ENCODE measurements at places on chromosomes 16 and 17.

DNA sequence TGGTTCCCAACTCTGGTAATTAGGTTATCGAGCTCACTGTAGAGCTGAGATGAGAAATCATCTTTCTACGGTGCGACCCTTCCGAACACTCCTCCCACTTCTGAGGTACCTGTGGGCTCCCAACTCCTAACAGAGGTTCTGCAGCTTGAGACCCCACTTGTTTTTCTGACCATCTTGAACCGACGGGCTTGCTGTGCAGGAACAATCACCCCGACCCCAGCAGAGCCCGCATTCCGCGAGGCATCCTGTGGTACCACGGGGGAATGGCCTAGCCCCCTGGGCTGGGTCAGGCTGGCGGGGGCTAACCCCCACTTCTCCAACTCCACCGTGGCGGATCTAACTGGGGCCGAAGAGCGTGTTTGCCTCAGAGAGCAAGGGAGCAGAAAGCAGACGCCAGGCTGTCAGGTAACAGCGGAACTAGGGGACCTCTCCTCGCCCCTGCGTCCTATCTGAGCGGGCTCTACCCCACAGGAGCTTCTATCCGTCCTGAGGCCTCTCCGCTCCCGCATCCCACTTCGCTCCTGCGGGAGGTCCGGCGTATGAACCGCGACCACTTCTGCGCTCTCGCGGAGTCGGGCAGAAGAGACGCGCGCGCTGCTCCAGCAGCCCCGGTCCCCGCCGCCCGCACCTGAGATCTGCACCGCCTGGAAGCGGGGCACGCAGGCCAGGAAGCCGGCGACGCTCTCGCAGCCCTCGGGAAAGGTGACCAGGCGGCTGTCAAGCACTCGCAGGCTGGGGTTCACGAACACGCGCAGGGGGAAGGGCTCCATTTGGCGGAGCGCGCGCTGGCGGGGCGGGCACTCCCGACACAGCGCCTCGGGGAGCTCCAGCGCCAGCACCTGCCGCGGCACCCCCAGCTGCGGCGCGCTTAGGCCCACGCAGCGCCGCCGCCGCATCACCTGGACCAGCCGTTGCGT lies 761 bp downstream of the PDF start:
- no peak for DNase-seq

- no peak for DNase-seq
These were observed 48.4 kb downstream of the SEC14L1 start for GRCh38 chr17:77189148-77189547.

- DNase-seq: no peak
These were observed 3.5 kb downstream of the G6PC1 start for GRCh38 chr17:42904110-42904469.

- no peak for DNase-seq
These were observed 146.9 kb downstream of the SNX29 start for GRCh38 chr16:12123462-12123861.

GRCh38 chr17:20926532-20926931 lies 116.3 kb downstream of the USP22 start:
- DNase-seq: no peak

DNA sequence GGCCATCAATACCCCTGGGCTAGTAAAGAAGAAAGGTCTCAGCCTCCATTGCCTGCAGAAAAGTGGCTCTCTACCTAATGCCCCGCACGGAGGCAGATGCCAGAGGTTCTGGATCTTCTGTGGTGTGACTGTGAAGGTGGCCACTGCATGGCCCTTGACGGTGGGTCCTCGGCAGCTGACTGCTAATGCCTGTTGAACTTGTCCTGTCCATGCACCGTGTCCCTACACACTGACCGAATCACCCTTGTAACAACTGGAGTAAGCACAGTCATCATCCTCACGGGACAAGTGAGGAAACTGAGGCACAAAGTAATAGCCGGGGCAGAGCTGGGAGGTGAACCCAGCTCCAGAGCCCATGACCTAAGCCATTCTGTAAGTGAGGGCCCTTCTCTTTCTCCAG lies 48.8 kb downstream of the MYH11 start:
- DNase-seq: no peak

GRCh38 chr17:47315451-47316266 lies 8.1 kb upstream of the EFCAB13 start:
- peak; percentile 73 for DNase-seq

DNA sequence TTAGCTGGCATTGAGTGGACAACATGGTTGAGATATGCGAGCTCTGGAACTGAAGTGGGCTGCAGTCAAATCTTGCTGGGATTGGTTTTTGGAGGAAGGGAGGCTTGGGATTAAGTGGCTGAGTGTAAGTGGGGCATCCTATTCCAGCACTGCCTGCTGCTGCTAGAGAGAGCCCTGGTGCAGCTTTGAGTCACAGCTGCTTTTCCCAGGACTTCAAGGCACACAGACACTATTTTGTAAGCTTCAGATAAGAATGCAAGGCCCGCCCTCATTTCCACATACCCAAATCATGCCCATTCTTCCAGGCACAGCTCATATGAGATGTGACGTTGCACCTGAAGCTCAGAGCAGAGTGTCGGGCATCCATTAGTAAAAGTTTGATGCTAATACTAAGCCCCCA lies 10.2 kb upstream of the MAF start:
- DNase-seq: no peak

DNA sequence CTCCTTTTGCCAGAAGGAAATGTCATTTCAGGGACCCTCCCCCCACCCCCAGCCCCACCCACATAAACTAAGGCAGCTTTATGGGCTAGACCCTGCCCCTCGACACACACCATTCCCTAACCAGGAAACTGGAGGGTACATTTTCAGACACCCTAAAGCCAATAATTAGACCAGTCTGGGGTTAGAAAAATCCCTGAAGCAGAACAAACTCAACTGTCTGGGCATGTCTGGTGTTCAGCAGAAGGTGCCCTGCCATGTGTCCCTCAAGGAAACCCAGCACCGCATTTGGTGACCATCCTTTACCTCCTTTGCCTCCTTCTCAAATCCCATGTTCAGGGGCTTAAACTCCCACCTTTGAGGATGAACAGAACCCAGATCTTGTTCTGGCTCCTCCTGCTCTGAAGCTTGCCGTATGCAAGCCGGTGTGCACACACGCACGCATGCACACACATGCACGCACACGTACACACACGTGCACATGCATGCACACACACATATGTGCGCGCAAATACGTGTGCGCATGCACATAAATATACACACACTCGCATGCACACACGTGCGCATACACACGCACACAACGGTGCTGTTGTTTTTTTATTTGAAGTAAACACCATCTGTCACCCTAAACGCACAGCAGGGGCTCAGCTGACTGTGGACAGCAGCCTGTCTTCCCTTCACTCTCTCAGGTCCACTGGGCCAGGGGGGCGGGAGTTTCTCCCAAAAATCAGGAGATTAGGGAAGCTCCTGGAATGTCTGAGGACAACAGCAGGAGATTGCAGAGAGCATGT lies 156.8 kb upstream of the TNRC6C start:
- DNase-seq: no peak

DNA sequence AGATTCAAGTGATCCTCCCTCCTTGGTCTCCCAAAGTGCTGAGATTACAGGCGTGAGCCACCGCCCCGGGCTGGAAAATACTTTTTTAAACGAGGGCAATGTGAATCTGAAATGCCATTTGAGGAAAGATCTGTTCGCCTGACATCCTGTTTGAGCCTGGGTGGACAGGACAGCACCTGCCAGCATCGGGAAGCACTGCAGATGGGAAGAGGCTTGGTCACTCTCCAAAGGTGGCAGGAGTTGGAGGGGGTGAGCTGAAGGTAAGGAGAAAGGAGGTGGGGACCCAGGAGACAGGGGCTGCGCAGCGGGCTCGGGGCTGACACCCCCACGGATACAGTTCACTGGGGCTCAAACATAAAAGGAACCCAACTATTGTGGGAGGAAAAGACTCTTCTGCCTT lies 3.9 kb upstream of the BIRC5 start:
- DNase-seq: no peak

DNA sequence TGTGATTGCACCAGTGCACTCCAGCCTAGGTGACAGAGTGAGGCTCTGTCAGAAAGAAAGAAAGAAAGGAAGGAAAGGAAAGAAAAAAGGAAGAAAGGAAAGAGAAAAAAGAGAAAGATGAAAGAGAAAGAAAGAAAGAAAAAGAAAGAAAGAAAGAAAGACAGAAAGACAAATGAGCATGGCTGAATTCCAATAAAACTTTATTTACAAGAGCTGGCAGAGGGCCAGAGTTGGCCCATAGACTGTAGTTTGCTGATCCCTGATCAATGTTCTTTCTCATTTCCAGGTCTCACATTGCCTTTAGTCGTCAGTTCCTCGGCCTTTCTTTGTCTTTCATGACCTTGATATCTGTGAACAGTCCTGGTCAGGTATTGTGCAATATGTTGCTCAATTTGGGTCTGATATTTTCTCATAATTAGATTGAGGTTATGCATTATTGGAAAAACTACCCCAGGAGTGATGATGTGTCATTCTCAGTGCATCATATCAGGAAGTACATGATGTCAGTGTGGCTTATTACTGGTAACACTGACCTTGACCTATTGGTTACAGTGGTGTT lies 68.5 kb upstream of the MED9 start:
- no peak for DNase-seq

GRCh38 chr17:76474894-76475293 lies 7.5 kb downstream of the AANAT start:
- no peak for DNase-seq

- no peak for DNase-seq
These were observed 2.7 kb upstream of the DHRS7B start for GRCh38 chr17:21124086-21124485.

GRCh38 chr17:31677681-31678080 lies 181.4 kb downstream of the COPRS start:
- DNase-seq: no peak

GRCh38 chr17:78939615-78940014 lies 14.4 kb upstream of the TIMP2 start:
- no peak for DNase-seq

GRCh38 chr16:79339863-79340262 lies 260.7 kb downstream of the MAF start:
- no peak for DNase-seq

DNA sequence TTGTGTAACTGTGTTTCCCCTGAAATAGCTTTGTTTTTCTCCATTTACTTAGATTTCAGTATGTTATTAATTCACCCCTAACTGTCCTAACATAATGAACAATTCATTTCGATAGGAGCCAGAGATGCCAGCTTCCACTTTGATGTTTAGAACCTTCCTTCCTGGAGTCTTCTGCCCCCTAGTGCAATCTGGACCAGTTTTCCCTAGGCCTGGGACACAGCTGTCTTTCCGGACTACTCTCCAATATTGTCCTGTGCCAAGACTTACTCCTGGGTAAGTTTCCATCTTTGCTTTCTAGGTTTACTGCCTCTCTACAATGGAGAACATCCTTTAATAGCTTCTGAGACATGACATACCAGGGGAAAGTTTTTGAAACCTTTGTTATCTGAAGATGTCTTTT lies 12.8 kb downstream of the RECQL5 start:
- DNase-seq: no peak

DNA sequence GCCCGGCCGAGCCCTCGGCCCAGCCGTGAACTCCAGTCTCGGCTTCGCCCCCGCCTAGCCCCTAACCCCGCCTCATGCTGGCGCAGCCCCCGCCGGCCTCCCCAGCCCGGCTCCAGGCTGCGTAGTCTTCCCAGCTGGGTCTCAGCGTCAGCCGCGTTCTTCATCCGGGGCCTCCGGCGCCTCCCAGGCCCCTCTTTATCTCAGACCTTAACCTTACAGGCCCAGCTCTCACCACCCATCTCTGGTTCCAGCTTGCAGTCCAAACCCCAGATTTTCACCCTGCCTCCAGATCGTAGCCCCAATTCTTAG lies at the start of gene PROCA1:
TSS of gene PROCA1 (minus strand) at position 166 of the 309 bp plus-strand sequence. CDS start 228 bp downstream, outside the sequence.
- DNase-seq: no peak

- DNase-seq: peak; percentile 79
These were observed 55.3 kb downstream of the SKAP1 start for GRCh38 chr17:48374650-48375230.

DNA sequence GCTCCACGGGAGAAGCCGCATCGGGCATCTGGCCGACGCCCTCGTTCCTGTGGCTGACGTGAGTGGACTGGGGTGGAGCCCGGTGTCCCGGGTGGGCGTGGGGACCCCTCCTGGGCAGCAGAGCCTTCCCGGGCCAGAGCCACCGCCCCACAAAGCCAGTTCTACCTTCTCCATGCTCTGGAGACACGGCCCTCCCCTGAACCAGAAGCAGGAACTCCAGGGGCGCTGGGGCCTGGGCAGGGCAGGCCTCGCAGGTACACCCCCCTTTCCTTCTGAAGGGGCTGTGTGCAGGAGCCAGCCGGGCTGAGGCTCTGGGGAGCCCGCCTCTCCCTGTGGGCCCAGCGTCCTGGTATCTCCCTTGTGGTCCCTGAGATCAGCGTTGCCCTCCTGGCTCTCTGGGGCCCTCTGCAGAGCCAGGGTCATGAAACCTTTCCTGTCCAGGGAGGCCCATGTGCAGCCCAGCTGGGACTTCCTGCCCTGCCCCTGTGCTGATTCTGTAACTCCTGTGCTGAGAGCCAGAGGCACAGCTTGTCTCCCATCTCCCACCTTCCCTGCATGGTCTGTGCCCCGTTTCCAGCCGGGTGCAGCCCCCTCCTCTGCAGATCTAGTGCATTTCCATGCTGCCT lies 6.5 kb downstream of the PIGQ start:
- DNase-seq: no peak

- DNase-seq: no peak
These were observed 433.3 kb downstream of the XYLT1 start for GRCh38 chr16:17037499-17037898.

DNA sequence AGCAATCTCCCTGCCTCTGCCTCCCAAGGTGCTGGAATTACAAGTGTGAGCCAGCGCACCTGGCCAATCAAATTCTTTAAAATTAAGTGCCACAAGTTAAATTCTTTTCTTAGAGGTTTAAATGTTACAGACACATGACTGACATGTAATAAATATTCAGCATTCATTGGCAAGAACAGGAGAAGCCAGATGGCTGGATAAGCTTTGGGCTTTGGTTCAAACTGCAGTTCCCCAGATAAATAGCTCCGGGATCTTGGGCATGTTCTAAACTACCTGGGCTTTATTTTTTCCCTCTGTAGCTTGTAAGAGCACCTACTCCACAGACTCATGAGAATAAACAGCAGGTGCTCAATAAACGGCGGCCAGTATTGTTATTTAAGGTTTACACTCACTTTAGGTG lies 34.1 kb downstream of the ABAT start:
- no peak for DNase-seq

DNA sequence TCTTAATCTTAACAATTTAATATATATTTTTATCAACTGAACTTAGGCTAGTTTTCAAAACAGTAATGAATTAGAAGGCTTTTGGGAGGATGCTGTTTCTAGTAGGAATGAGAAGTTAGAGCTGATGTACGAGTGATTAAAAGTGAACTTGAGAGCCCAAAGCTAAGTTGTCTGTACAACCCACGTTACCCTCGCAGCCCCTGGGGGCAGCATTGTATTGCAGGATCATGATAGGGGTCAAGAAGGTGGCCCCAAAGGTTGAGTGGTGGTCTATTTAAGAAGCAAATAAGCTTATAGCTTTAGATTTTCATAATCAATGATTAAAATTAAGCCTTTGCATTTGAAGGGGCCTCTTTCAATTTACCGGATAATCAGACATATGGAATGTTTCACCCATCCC lies 33.7 kb upstream of the ALDH3A2 start:
- DNase-seq: no peak
